Right ventricle myocardium inferior (tissue), 1 donor: ENCODE measurements at places on chromosomes 11 and 22. TPM values are rescaled to one million over a fixed set of nuclear protein-coding genes. Genes with fewer than 3 reads are reported as not detected.

Gene OR52N4
- total RNA-seq, result not detected

Gene C11orf42
- total RNA-seq, result not detected

DNA sequence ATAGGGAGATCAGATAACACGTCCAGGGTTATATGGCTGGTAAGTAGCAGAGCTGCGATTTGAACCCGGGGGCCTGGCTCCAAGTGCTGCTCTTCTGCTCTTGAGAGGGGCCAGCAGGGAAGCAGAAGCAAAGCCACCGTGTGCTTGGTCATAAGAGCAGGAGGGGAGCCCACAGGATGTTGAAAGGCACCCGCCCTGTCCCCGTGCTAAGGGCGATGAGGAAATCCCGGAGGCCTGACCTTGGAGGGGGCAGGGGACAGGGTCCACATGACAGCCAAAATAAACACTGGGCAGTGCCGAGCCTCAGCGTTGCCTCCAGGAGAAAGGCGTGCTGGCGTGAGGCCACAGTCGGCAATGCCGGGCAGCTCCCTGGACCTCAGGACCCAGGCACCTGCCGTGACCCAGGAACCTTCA is 28.8 kb downstream of the TOM1 start:
- DNase-seq, result peak; percentile 82

GRCh38 chr11:613369-613968 is 2.3 kb downstream of the IRF7 start:
- DNase-seq, result peak; percentile 91

DNA sequence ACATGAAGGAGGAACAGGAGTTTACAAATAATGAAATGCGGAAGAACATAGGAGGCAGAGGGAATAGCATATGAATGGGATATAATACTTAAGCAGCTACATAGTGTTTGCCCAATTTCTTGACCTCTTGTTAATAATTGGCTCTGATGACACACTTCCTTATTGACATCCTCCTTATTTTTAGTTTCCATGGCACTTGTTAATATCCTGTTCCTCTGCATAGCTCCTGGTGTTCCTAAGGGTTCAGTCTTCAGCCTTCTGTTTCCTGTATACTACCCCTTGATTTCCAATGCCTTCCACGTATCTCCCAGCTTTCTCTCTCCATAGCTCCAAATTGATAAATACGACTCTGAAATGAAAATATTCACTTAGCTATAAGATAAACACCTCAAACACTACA is 663.8 kb upstream of the API5 start:
- DNase-seq, result no peak
